ENCODE measurements at places on chromosomes 4 and X.

DNA sequence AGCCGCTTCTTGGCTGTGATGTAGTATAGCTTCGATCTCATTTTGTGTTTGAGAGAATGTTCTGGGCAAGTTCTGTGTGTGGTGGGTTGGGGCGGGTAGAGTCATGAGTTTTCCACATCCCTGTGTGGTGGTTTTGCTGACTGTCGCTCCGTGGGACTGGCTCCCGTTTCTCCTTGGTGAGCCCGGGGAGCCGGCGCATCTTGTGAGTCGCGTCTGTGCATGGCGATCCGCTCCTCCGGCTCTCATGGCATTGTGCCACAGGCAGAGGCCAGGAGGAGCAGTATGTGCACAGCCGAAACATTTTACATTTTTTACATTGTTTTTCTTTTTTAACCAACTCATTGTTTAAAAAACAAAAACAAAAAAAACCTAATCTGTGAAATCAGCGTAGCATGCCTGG, 27.7 kb upstream of the TBC1D14 start:
- no peak for DNase-seq

DNA sequence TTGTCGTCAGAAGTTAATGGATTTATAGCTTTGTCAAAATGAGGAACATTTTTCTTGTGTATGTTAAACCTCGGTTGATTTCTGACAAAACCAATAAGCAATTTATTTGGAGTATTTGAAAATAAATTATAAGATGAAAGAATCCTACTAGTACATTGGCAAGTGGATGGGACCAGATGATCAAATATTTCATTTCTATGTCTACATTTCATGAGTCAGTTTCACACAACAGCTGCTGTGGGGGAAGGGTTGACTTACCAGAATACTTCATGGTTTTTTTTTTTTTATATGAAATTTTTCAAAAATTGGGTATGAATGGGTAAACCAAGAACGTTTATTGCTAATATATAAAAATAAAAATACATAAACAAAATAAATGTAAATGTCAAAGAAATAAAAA, 39.4 kb downstream of the RAPGEF2 start:
- no peak for DNase-seq

DNA sequence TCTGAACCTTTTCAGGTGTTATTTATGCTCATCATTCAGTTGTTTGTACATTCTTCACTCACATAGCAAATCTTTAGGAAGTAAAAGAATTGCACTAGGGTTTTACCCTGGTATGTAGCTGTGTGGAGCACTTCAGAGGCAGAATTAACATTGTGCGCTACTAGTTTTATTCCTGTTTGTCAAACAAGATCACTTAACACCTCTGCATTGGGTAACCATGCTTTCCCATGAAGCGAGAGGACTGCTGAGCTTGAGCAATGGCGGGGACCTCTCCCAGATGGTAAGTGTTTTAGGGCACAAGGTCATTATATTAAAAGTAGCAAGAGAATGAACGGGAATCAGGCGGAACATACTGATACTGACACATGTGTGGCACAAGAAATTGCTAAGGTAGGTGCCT, 59.2 kb downstream of the SHROOM3 start:
- DNase-seq: no peak

DNA sequence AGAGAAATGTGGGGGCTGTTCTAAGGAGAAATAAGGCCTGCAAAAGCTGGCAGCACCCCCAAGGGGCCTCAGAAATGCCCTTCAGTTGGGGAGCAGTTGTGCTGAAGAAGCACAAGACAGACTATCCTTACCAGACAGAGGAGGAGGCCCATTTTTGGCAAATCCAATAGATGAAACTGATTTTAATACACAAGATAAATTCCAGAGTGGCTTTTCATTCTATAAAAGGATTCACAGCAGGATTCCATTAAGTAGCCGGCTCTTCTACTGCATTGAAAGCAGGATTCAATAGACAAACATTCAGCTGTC, 8.1 kb downstream of the SEPTIN6 start:
- no peak for DNase-seq
